ENCODE measurements at places on chromosomes 1 and 21.

DNA sequence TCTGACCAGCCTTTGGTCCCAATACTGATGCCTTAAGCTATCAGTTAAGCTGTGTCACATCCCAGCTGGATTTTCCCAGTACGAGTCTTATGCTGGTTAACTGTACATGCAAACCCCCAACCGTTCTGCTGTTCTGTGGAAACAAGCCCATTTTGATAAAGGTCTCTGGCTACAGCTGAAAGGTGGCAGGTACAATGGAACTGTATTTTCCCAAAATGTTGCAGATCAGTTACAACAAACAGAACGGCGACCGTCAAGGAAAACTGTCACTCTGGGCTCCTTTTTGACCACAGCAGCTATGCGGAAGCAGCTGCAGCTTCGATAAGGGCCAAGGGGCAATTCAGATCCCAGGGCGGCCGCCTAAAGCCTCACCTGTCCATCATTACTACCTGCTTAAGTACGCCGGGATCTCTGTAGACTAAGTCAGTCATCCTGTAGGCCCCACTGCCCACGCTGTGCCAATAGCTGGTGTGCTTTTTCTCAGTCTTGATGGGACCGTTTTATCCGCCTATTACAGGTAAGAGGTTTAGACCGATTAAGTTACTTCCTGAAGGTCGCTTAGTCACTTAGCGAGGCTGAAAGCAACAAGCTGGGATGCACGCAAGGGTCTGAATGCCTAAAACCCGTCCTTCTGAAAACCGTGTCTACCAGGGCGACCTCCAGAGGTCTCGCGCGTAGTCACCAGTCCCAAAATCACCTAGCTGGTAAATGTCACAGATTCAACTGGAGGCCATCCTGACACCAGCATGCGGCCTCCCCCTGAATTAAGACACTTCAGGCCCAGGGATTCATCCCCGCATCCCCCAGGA is 11.1 kb upstream of the RAB42 start:
- DNase-seq: no peak

DNA sequence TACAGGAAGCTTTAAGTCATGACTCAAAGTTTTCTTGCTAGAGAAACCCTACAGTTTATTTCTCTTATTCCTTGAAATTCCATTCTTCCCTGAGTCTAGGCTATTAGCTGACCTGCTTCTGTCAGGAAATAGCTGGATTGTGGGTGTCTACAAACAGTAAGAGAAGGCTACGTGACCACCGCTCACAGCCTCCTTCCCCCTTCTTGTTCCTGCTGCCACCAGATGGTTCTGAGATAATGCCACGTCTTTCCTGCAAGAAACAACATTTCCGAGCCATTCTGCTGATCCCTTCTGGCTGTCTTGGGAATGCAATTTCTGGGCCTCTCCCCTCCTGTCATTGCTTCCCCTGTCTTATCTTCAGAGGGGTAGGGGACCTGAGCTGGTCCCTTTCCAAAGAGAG is 128.9 kb upstream of the SGIP1 start:
- no peak for DNase-seq

GRCh38 chr1:34101151-34101550 is 63.9 kb downstream of the CSMD2 start:
- DNase-seq: no peak

DNA sequence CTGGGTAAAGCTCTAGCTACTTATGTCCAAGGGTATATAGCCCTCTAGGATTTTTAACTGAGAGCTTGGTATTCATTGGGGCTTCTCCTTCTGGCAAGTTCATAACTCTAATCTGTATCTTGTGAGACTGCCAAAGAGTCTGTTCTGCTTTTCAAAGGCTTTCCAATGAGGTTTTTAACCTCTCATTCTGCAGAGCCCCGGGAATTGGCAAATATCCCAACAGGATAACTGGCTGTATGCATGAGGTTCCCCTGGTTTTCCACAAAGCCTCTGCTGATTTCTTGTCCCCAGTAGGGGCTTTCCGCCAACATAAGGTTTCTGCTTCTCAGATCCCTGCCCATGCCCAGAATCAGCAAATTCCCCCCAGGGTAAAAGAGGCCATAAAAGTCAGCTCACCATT is 40.9 kb downstream of the RPL5 start:
- no peak for DNase-seq

DNA sequence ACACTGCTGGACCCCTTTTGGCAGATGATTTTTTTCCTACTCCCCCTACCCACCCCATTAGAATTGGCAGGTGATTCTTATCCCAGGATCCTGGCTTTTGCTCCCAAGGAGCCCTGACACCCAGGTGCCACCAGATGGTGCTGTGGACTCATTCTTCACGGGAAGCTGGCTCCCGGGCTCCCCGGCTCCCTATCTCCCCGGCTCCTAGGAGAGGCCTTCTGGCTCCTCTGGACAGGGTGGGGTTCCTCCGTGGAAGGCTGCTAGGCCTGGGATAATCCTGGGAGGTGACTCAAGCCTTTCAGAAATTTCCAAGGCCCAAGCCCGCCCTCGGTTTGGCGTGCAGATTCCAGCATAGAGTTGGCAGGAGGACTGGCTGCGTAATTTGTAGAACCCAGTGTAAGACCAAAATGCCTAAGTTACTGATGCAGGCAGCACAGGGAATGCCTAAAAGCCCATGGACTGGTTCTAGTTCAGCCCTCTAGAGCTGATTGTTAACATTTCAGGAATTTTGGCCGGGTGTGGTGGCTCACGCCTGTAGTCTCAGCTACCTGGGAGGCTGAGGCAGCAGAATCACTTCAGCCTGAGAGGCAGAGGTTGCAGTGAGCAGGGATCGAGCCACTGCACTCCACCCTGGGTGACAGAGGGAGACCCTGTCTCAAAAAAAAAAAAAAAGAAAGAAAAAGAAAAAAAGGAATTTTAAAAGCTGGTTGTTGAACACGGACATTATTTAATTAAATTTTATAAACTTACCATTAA is 6.8 kb upstream of the BSDC1 start:
- DNase-seq: peak; percentile 59

- no peak for DNase-seq
These were observed 74.2 kb downstream of the GABPA start for GRCh38 chr21:25809013-25809412.

DNA sequence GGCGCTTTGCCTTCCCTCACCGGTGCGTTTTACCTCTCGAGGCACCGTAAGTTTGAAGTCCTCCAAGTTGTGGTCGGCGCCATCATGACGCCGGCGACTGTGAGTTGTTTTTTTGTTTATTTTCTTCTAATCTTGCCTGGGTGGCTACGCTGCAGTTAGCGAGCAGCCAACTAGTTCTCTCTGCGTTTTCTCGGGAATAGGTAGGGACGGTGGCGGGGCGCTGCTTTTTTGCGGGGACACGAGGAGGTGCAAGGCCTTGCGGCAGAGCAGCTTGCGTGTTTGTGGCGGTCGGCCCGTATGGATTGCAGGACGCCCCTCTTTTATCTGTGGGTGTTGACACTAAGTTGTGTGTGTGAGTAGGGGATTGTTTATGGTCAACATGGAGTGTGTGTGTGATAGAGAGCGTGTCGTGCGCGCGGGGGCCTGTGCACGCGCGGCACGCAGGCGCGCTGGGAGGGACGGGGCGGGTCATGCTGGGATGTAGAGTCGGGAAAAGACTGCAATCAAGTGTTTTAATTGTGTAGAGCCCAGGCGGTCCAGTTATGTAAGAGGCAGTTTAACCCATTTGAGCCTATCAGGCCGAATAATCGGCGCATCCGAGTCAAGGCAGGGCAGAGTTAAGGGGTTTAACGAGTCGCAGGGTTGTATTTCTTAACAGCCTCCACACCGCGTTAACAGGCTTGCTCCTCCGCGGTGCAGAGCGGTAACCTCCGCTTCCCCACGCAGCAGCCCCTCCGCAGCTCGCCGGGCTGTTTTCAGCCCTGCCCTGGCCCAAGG is 1.2 kb upstream of the NEGR1 start:
- no peak for DNase-seq

- DNase-seq: no peak
These were observed 270.4 kb downstream of the HLX start for GRCh38 chr1:221149555-221150075.

DNA sequence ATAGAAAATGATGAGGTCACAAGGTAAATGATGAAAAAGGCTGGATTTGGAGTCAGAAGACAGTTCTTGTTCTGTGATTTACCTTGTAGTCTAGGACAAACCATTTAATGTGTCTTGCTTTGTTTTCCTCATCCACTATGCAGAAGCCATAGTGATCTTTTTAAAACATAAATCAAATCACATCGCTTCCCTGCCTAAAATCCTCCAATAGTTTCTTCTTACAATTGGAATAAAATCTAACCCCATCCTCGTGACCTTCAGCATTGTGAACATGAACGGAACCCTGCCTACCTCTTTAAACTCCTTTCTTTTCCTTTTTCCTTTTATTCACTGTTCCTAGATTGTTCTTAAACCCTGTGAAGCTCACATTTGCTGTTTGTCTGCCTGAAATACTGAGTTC is 204.9 kb upstream of the SAMSN1 start:
- DNase-seq: no peak

DNA sequence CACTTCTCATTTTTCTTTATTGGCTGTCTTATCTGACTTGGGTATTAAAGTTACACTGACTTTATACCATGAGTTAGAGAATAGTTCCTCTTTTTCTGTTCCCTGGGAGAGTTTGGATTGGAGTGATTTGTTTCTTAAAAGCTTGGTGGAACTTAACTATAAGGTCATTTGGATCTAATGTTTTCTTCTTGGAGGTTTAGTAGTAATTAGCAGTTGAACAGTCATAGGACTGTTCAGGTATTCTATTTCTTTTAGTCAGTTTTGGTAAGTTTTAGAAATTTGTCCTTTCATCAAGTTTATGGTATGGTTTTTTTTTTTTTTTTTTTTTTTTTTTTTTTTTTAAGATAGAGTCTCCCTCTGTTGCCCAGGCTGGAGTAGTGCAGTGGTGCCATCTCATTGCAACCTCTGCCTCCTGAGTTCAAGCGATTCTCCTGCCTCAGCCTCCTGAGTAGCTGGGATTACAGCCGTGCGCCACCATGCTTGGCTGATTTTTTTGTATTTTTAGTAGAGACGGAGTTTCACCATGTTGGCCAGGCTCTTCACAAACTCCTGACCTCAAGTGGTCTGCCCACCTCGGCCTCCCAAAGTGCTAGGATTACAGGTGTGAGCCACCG is 6.3 kb downstream of the TTC3 start:
- no peak for DNase-seq

All from activated CD4-positive, CD25-positive, alpha-beta regulatory T cell treated with anti-CD3 and anti-CD28 coated beads, Interleukin-2, amount 50 U/mL, for 72 hours (primary cell).